CD8-positive, alpha-beta T cell (primary cell): ENCODE measurements at places on chromosomes 5 and 9.

GRCh38 chr5:175821790-175822211 is 49.6 kb upstream of the CPLX2 start:
- no peak for DNase-seq

DNA sequence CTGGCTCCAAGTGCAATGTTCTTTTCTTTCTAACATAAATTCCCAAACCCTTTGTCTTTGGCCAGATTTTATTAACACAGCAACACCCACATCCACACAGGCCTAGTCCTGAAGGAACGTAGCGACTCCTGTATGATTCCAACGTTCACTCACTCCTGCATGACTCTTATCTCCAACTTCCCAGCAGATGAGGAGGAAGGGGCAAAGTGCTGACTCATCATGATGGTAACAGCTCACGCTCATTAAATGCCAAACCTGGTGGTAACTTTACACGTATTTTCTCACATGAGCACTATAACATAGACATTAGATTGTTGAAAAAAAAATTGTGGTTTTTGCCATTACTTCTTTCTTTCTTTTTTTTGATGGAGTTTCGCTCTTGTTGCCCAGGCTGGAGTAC is 1349.5 kb downstream of the EFNA5 start:
- DNase-seq, result no peak

DNA sequence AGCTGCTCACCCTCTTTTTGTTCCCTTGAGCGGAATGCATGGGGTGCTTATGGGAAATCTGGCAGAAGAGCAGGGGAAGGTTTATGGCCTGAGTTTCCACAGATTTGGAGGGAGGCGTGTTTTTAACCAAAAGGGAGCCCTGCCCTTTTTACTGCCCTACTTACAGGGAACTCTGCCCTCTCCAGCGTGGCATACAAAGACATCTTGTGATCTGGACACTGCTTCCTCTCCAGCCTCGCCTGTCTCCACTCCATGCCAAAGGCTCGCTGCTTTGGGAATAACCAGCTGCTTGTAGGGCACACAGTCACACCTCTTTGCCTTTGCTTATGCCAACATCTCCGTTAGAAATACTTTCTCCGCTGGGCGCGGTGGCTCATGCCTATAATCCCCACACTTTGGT is 314.2 kb downstream of the ARHGAP26 start:
- no peak for DNase-seq

- no peak for DNase-seq
Measured at GRCh38 chr5:55554585-55555202, 19.9 kb upstream of the PLPP1 start.

- DNase-seq, result no peak
Measured at GRCh38 chr5:159440968-159441367, 110.7 kb upstream of the IL12B start.
